Kidney capillary endothelial cell (primary cell): ENCODE measurements at places on chromosomes 16 and 17.
A peak's percentile ranks its signal among the peaks of the same experiment; 100 is the strongest.

DNA sequence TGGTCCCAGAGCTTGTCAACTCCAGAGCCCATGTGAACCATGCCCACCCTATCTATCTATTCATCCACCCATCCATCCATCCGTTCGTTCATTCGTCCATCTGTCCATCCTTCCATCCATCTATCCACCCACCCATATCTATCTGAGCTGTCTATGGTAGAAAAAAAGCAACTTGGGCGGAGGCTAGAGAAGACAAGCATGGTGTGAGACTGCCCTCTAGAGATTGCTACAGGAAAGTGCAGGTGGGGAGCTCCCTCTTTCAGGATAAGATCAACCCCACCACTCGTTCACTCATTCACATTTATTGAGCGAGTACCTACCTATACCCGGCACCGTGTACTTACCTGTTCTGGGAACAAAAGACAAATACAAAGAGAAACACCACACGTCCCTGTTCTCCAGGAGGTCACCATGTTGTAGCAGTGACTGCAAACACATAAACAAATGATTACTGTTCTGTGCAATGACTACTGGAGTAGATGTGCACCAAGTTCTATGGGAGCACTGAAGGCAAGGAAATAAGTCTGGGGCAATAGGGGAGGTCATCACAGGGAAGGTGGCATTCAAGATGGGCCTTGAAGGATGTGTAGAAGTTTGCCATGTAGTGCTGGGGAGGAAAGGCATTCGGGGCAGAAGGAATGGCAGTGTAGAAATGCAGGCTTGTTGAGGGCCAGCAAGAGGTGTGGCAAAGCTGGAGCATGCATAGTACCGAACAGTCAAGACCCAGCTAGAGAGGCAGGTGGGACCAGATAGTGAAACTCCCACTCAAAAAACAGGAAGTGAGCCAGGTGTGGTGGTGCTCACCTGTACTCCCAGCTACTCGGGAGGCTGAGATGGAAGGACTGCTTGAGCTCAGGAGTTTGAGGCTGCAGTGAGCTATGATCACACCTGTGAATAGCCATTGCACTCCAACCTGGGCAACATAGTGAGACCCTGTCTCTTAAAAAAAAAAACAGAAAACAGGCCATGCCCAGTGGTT lies 13.4 kb upstream of the ATP5MC1 start:
- peak; percentile 64 for DNase-seq

- DNase-seq: no peak
These were observed 27.1 kb upstream of the CREBBP start for GRCh38 chr16:3907586-3907985.

DNA sequence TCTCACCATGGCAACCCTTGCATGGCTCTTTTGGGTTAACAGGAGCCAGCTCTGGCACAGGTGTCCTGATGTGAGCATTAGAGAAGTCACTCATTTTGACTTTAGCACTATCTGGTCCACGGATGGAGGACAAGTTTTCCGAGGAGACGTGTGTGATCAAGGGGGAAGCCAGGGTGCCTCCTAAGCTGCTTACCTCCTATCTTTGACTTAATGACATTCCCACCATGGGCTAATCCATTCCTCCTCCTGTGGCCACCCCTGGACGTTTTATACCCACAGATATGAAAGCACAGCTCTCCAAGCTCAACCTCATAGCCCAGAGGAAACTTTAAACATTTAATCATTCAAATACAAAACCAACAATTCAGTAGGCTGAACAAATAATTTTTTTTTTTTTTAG lies 18.8 kb downstream of the MPP2 start:
- DNase-seq: no peak

GRCh38 chr16:2656985-2657384 lies 25.3 kb upstream of the KCTD5 start:
- DNase-seq: no peak

DNA sequence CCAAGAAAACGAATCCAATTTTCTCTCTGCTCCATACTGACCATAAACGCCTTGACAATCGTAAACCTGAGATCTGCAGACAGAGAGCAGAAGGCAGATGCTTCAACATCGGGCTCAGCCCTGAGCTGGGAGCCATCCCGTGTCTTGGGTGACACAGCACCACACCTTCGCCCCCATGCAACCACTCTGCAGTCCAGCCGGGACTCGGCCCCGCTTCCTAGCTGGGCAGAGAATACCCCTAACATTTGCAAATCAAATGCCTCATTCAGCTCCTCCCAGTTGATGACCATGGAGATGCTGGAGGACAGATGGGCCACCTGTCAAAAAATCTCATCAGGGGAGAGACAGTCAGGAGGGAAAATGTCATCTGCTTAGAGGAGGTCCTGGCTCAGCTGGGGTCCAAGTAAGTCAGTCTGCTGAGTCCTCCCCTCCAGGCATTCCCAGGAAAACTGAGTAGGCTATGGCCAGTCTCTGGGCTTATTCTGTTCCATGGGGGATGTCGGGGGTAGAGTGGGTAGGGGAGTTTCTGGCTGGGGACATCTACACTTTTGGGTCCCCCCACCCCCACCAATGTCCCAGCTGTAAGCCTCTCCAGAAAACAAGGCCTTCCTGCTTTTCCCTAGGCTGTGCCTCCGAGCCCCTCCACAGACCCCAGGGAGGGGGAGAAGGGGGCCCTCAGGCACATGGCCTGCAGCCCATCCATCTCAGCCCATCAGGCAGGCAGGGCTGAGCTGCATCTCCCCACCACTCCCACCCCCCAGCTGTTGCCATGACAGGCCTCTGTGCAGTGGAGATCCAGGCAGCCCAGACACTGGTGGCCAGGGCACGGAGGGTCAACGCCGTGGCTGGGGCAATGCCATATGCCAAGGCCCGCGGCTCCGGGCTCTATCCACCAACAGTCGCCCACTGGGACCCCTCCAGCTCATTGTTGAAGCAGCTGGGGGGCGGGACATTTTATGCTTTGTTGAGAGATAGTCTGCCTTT lies 158.6 kb downstream of the AXIN2 start:
- DNase-seq: no peak
